Mesenteric fat pad (tissue), 1 donor: ENCODE measurements at places on chromosomes 6 and 20. TPM values are rescaled to one million over a fixed set of nuclear protein-coding genes. Genes with fewer than 3 reads are reported as not detected.

- peak; percentile 90 for DNase-seq
These were observed 33.8 kb downstream of the RRBP1 start for GRCh38 chr20:17648315-17648646.

DNA sequence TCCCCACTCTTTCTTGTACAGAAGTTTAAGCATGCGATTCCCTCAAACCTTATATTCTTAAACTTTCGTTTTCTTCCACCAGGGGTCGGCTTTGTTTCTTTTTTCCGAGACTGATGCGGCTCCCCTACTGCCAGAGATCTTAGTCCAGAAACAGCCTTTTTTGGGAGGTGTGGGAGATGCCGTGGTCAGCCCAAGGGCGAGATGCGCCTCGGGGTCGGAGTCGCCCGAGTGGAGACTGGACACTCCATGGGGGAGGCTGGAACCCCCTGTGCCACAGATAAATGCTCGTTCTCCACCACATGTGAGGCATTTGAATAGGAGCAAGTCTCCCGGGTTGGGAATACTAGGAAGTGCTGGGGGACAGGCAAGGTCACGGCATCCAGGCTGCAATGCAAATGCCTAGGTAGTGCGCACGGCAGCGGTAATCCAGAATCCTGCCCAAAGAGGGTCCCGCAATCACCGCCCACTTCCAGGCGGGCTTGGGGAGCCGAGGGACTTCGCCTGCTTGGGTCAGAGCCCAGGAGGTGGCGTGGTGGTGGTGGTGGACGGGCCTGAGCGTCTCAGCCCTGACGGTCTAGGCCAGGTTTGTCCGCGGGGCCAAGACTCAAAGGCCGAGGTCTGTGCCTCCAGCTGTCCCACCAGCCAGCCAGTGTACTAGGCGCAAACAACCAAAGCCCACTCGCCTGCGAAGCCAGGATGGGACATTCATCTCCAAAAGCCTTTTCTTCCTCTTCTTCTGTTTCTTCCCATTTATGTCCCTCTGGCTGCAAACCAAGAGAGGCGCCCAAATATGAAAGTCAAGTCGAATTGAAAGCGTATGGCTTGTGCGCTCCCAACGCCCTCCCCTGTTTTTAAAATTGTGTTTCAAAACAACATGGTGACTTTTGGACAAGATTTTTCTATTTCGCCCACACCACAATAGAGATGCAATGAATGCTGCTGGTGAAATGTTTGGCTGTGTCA is 39.3 kb upstream of the OSTM1 start:
- DNase-seq: no peak

GRCh38 chr6:6319952-6320811 is at the start of gene F13A1:
F13A1 (minus strand) TSS chr6:6320662; CDS start chr6:6318664, 1,998 bp downstream.
- no peak for DNase-seq

DNA sequence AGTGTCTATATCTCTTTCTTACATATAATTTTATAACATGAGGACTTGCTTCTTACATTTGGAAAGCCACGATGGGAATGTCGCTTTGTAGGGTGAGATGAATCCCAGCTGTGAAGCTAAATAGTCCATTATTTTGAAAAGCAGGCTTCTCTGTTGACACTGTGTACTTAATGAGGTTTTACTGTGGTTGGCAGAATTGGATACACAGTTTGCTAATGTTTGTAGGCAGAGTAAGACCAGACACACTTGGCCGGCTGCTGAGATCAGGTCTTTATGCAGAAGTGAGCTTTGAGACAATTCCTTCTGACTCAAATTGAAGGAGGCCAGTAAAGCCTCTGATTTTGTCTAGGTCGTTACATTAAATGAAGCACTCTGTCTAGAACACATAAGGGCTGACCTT is 93.0 kb downstream of the NDUFAF5 start:
- DNase-seq: no peak

GRCh38 chr6:145235207-145235606 is 500.1 kb downstream of the EPM2A start:
- DNase-seq: no peak

- no peak for DNase-seq
These were observed 133.5 kb downstream of the TBC1D7 start for GRCh38 chr6:13194852-13195251.

- no peak for DNase-seq
These were observed 86.2 kb downstream of the VEGFA start for GRCh38 chr6:43856005-43856765.

The GPR6 gene
- total RNA-seq: not detected

The CST4 gene
- not detected for total RNA-seq

DNA sequence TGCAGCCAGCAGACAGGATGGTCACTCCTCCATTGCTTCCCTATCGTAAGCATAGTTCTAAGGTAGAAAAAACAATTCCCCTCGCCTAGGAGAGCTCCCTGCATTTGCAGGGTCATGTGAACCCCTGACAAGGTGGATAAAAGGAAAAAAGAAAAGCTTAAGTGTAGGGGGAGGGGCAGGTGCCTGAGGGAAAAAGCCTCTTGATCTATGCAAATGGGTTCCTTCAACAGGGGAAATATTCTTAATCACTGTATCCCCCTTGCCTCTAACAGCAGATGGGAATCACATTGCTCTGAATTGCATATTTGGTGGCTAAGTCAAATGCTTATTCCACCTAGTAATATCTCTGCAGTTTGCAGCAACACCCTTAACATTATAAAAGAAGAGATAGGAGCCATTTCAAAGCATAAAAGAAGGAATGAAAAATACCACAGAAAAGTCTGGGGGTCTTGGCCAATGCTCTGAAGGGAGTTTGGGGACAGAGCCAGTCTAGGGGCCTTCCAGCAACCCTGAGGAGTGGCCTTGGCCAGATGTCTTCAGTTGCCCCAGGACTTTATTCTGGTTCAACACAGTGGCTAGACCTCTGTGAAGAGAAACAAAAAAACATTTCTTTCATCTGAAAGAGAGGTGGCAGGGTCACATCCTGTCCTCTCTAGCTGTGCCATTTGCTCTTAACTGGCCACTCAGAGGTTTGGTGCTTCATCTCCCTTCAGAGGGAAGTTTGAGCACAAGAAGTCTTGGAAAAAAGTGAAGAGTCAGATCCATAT is 660.4 kb upstream of the GJE1 start:
- no peak for DNase-seq

DNA sequence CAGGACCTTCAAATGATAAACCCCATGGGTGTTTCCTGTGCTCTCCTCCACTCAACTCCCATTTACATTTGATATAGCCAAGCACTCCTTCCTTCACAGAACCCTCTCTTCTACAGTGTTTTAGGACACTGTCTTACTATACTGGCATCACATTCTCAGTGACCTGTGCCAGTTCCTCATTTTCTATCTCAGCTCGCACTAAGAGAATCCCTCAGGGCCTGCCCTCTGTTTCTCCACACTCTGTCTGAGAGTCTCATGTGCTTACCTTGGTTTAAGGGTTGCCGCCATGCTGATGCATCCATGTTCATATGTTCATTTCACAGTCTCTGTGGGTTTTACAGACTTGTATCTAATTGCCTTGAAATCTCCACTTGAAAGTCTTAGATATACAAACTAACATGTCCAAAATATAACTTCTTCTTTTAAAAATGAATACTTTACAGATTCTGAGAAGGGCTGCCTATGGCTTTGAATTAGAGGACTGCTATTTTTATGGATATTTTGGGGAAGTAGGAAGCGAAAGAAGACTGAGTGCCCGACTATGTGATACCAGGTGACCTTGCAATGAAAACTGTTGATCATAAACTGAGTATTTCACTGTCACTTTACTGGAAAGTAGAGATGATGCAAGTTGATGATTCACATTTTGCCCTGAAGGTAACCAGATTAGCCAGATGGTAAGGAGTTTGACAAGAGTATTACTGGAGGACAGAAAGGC is 153.1 kb upstream of the SIM1 start:
- no peak for DNase-seq

DNA sequence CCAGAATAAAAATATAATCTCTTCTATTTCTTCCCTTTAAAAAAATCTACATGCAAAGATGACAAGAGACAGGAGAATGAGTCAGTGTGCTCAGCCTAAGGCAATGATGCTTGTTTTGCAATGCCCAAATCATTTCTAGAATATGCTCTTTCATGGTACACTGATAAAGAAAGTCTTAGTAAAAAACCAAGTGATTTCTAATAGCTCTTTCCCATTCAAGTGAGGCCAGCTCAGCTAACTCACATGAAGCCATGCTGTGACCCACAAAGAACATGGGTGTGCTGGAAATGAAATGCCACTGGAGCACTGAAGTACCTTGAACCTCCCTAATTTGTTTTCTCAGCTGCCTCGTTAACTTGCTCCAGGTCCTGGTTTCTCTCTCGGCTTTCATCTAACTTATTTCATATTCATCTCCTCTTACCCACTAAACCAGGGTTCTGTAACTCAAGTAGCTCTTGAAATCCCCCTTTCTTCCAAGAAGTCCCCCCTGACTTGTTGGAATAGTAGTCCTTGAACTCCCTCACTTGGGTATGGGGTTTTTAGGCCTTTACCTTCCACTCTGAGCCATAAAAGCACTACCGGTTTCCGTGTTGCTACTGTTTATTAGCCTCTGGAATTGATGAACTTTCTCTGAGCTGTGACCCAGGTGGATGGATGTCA is 92.7 kb downstream of the IRF4 start:
- DNase-seq: no peak

The SLC35D3 gene
- not detected for total RNA-seq

DNA sequence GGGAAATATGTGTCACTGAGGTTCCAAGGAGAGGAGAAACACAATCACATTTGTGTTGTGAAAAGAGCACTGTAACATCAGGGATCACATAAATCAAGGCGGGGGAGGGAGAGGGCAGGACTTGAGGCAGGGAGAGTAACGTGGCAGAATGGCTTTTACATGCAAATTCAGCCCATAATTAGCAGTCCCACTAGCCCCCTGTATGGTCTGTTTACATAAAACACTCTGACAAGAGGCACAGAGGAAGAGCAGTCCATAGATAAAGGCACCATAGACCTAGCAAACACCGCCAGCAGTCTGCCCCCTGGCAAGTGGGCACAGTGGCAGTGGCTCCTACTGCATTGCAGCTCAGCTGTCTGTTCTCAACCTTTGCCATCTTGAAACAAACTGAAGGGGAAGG is 82.7 kb downstream of the LYRM2 start:
- no peak for DNase-seq

The SNAI1 gene
- total RNA-seq: 19.1 TPM

DNA sequence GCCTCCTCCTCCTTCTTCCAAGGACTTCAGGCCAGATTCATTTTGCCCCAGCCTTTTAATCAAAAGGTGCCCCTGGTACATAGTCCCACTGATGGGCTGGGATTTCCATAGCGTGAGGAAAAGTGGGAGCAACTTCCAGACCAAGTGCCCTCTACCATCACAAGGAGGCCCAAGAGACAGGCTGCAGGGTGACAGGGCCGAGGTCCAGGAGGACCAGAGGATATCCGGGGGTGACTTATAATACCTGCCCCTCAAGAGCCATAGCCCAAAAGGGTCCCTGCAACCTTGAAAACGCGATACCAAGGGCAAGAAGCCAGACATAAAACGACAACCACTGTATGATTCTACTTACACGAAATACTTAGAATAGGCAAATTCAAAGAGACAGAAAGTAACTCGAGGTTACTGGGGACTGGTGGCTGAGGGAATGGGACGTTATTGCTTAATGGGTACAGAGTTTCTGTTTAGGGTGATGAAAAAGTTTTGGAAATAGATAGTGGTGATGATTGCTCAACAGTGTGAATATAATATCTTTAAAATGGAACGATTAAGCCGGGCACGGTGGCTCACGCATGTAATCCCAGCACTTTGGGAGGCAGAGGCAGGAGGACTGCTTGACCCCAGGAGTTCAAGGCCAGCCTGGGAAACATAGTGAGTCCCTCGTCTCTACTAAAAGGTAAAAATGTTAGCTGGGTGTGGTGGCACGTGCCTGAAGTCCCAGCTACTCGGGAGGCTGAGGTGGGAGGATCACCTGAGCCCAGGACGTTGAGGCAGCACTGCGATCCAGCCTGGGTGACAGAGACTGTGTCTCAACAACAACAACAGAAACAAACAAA is 71.9 kb downstream of the NOL4L start:
- no peak for DNase-seq
